ENCODE measurements at places on chromosomes 5 and 9.

- DNase-seq = no peak
These were observed 161.2 kb downstream of the AOPEP start for GRCh38 chr9:94887721-94888120.

DNA sequence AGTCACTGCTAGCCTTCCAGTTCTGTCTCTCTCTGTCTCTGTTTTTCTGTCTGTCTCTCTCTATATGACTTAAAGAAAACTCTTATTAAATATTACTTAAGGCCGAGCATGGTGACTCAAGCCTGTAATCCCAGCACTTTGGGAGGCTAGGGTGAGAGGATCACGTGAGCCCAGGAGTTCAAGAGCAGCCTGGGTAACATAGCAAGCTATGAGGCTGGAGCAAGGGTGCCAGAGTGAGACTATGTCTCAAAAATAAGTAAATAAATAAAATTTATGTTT, 1.7 kb upstream of the GBGT1 start:
- DNase-seq = no peak

DNA sequence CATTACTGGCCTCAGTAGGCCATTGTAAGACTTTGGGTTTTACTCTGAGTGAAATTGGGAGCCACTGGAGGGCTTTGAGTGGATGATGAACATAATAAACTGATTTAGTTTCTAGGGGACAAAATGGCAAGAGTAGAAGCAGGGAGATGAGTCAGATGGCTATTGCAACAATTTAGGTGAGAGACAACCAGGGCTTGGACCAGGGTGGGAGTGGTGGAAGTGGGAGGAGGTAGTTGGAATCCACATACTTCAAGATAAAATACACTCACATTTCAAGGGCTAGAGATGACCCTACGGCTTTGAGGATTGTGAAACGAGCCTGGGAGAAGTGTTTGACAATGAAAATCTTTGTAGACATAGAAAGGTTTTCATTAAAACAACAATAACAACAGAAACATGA, 136.3 kb downstream of the ACTBL2 start:
- no peak for DNase-seq

- DNase-seq = no peak
These were observed 11.6 kb upstream of the ECM2 start for GRCh38 chr9:92547356-92547755.

GRCh38 chr9:95533996-95534680, 17.4 kb upstream of the PTCH1 start:
- DNase-seq = no peak

- peak; percentile 8 for DNase-seq
These were observed 803 bp upstream of the CCNO start for GRCh38 chr5:55234121-55234700.

DNA sequence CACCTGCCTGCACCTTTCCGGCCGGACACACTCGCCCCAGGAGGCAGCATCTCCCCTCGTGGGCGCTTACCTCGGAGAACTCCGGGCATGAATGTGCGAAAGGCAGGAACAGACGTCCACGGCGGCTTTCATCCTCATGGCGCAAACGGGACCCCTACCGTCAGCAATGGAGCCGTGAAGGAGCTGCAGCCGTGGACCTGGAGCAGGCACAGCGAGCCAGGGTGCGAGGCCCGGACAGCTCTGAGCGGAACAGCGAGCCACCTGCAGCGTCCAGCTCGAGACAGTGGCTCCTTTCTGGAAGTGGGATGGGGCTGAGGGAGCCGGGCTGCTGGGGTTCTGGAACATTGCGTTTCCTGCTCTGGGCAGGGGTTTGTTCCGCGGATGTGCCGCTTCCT, 7.8 kb upstream of the SLC6A19 start:
- no peak for DNase-seq

GRCh38 chr5:96283589-96283988, 149.5 kb downstream of the PCSK1 start:
- DNase-seq = no peak

GRCh38 chr5:160213537-160213936, 15.8 kb upstream of the FABP6 start:
- no peak for DNase-seq

DNA sequence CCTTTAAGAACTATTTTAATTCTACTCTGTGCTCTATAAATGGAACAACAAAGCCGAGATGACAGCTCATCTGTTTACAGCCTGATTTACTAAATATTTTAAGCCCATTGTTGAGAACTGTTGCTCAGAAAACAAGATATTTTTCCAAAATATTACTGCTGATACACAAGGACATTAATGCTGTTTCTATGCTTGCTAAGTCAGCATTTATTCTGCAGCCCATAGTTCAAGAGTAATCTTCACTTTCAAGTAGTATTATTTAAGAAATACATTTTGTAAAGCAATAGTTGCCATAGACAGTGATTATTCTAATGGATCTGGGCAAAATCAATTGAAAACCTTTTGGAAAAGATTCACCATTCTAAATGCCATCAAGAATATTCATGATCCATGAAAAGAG, 208.3 kb downstream of the CDH12 start:
- DNase-seq = no peak

GRCh38 chr9:94056442-94056974, 27.8 kb upstream of the PTPDC1 start:
- DNase-seq = no peak

GRCh38 chr5:108101130-108101529, 280.8 kb downstream of the FBXL17 start:
- peak; percentile 16 for DNase-seq

DNA sequence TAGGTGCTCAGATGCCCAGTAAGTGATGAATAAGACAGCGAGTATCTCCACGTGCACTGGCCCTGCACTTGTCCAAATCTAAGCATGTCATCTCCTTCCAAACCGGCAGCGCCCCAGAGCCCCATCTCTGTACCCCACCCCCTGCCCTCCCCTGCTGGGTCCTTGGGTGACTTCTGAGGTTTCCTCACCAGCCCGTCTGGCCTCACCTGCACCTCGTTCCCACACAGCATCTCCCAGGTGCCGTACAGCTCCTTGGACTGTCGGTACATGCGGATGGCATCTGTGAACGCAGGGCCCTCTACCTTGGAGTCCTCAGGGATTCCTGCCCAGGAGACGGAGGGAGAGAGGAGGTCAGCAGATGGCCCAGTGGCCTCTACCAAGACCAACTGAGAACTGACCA, 66.3 kb downstream of the LRSAM1 start:
- no peak for DNase-seq

DNA sequence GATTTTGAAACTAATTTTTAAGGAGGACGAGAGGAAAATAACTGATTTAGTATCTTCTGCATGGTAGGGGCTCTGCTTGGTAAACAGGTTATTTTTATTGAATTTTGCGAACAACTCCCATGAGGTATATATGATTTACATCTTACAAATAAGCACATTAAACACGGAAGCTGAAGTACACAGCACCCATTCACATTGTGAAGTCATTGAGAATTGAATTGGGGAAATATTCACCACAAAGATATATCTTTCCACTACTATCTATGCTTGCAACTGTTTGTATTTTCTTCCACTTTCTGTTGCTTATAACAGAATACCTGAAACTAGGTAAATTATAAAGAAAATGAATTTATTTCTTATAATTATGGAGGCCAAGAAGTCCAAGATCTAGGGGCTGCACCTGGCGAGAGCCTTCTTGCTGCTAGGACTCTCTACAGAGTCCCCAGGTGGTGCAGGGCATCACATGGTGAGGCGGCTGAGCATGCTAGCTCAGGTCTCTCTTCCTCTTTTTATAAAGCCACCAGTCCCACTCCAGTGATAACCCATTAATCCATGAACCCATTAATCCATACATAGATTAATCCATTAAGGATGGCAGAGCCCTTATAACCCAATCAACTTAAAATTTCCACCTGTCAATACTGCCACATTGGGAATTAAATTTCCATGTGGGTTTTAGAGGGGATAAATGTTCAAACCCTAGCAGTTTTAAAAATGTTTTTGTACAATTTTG, 79.0 kb upstream of the ZNF608 start:
- DNase-seq = no peak

- no peak for DNase-seq
These were observed 1040.3 kb downstream of the TLE1 start for GRCh38 chr9:80649001-80649420.

GRCh38 chr9:130689937-130690700, 3.5 kb upstream of the EXOSC2 start:
- peak; percentile 97 for DNase-seq

DNA sequence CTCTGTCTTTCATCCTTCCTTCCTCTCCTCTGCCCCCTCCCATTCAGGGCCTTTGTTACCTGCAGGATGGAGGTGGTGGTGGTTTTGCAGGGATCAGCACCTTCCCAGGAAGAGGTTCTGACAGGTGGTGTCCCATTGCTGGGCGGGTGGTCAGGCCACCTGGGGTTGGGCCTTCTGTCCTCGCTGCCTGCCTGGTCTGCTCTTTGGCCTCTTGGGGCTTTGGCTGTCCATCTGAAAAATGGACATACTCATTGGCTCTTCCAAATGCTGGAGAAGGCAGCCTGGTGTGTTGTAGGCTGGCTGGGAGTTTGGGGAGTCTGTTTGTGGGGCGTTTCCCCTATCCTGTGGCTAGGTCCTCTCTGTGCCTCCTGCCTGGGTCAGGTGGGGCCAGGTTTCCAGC, 4.3 kb downstream of the RXRA start:
- no peak for DNase-seq

DNA sequence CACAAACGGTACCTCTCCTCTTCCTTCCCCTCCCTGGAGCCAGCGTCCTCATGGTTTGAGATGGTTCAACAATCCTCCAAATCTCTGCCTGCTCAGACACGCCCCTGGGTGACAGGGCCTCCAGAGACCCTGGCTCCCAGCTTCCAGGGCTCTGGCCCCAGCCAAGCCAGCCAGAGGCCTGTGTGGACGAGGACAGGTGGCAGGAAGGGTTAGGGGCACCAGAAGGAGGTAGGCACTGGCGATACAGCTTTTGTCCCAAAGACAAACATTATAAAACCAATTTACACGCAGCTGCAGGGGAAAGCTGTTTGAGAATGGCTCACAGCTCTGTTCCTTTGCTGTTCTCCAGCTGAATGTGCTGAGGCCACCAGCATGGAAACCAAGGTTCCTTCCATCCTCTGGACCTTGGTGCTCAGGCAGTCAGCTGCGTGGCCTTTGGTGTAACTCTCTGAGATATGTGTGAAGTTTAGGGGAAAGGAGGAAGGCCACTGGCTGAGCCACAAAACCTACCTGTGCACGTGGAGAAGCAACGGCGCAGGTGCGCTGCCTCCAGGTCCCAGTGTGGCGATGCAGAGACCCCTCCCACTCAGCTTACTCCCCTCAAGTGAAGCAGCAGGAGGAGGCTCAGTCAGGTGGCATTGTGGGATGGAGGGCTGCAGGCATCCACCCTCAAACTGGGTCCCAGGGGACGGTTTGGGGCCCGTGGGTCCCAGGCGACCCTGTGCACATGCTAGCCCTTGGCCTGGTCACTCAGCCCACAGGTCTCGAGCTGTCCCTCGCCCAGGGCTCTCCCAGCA, 4.3 kb upstream of the QRFP start:
- DNase-seq = no peak

GRCh38 chr9:113476511-113476916, 13.0 kb downstream of the RGS3 start:
- DNase-seq = no peak

- no peak for DNase-seq
These were observed 14.1 kb downstream of the POLR3G start for GRCh38 chr5:90488791-90489190.

GRCh38 chr5:141298376-141298775, 5.5 kb downstream of the SLC25A2 start:
- no peak for DNase-seq

GRCh38 chr9:20714442-20715415, 30.7 kb downstream of the FOCAD start:
- no peak for DNase-seq

DNA sequence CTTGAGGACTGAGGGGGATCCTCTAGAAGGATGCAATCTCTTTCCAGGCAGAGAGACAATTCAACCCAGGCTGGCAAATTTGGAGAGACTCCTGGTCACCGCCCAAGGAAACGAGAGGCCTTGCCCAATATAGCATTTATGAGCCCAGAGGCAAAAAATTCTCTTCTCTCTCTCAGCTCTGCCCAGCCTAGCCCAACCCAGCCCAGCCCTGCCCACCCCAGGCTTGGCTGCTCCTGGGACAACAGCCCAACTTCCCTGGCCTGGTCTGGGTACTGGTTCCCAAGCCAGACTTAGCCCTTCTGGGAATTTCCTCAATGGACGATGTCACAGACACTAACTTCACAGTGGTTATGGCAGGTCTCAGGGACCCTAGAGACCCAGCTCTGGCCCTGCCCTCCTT, 116.5 kb downstream of the PSD2 start:
- no peak for DNase-seq

Measured in DMS79 (cell line).